ENCODE measurements at places on chromosomes 16 and 17.

DNA sequence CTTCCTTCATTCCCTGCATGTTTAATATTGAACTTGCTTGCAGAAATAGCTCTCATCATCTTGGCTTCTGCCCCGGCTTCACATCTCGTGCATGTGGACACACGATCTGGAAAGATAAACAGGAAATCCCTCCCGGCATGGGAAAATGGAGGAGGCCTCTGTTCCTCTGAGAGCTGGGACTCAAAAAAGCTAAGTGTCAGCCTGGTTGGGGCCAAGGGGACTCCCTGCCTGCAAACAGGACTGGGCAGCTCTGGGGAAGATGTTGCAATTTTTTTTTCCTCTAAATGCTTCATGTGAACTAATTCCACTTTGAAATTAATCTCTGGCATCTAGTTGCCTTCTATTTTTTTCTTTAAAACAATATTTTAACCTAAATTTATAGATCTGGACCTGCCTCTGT is 24.8 kb downstream of the ITPRIPL2 start:
- peak; percentile 64 for DNase-seq

DNA sequence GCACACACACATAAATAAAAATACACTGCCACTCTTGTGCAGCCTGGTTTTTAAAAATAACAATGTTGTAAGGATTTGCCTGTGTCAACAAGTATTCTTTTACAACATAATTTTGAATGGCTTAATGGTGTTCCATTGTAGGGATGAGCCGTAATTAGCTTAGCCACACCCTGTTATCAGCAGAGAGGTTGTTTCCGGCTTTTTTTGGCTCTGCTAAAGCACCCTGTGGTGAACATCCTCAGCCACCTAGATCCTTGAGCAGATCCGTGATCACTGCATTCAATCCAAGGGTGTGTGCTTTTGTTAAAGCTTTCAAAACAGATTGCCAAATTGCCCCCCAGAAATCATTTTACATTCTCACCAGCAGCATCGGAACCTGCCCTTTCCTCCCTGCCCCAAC is 7.0 kb downstream of the KATNB1 start:
- DNase-seq, result no peak

GRCh38 chr17:77864234-77865111 is 94.0 kb upstream of the TNRC6C start:
- DNase-seq, result no peak

- DNase-seq, result no peak
These were observed 30.4 kb upstream of the SBK1 start for GRCh38 chr16:28261942-28262341.

DNA sequence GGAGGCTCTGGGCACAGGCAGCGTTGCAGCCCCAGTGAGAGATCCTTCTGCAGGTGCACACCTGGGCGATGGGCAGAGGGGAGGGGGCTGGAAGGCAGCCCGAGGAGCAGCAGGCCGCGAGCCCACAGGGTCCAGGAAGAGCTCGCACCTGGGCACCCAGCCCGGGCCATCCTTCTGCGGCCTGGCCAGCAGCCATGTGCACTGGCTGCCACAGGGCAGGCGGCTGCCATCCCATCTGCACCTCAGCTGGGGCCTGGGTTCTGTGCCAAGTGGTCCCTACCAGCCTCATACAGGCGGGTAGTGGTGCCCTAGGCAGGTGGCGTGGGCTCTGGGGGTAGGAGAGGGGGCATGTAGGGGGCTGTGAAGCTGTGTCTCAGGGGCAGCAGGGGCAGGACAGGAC is 197.2 kb downstream of the RBFOX3 start:
- DNase-seq, result no peak

GRCh38 chr16:13968835-13969234 is 48.9 kb downstream of the ERCC4 start:
- no peak for DNase-seq

DNA sequence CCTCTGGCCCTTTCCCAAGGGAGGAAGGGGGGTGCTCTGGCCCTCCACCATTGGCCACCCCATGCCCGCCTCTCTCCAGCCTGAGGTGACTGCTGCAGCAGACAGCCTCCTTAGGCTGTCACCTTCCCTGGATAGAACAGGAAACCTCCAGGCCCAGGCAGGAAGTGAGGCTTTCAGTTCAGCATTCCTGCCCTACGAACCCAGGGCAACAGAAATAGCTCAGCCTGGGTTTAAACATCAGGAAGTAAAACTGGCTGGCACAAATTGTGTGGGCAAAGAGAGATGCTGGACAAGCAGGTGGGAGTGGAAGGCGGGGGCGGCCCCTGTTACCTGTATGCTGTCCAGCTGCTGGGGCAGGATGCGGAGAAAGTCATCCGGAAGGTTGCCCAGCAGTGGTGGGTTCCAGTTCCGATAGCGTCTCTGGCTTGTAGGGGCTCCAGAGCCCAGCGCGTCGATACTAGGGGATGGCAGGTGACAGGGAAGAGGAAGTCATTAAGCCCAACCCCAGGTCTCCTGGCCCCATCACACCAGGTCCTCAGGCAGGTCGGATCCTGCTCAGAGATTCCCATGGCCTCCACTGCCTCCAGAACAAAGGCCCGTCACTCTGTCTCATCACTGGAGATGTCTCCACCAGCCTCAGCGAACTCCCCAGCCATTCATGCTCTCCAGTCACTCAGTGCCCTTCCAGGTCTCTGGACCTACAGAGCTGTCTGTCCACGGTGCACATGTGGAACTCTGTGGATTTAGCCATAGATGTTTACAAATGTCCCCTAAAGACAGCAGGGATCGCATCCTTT is 23.6 kb upstream of the MRPS23 start:
- no peak for DNase-seq
